MCF 10A (cell line): ENCODE measurements at places on chromosomes 3 and 15.

DNA sequence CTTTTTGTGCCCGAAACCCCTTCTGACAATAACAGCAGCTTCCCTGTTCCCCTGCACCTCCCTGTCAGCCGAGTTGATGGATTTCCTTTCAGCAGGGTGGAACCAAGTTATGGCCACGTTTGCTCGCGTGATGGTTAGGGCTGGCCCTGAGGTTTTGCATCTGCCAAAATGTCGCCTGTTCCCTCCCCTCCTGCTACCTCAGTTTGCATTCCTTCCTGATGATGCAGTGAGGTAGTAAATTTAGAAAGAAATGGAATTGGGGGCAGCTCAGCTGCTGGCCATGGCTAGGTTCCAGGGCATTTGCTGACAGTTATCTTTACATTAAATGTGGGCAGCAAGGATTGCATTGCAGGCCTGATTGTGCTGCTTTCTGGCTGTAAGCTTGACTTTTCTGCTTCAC, 13.2 kb downstream of the LIMD1 start:
- DNase-seq = no peak

DNA sequence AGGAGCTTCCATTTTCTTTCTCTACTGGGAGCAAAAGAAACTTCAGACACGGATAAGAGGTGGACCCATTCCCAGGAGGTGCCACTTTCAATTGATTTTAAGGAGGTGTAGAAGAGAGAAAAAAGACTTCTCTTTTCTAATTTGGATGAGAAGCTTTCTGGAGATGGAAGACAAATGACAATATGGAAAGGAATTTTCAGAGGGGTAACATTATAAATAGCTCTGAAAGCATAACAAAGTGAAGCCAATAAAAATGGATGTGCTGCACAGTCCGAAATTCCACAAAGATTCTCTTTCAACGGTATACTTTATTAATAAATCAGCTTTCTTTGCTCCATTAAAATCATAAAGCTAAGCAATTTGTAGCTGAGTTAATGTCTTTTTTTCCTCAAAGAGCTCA, 607.2 kb upstream of the MDFIC2 start:
- no peak for DNase-seq

GRCh38 chr3:50139308-50139707, 15.8 kb upstream of the SEMA3F start:
- no peak for DNase-seq

- peak; percentile 20 for DNase-seq
Measured at GRCh38 chr15:31197497-31198414, 96.2 kb upstream of the TRPM1 start.

GRCh38 chr3:29270752-29271151, 10.1 kb upstream of the RBMS3 start:
- no peak for DNase-seq

DNA sequence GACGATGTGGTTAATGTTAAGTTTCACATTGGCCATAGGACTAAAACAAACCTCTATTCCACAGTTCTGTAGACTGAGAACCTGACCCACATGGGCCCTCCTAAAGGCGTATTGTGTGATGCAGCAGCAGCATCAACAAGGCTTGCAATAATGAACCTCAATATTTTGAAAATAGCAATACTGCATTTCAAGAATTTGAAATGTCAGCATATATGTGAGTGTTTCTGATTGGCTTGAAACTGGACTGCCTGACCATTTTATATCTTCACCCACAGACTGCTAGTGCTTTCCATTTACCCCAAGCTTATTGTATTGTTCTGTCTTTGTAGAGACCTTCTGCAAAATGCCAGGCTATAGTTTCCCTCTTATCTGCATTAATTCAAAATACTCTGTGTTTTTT, 1122.3 kb downstream of the IGSF11 start:
- DNase-seq = no peak

DNA sequence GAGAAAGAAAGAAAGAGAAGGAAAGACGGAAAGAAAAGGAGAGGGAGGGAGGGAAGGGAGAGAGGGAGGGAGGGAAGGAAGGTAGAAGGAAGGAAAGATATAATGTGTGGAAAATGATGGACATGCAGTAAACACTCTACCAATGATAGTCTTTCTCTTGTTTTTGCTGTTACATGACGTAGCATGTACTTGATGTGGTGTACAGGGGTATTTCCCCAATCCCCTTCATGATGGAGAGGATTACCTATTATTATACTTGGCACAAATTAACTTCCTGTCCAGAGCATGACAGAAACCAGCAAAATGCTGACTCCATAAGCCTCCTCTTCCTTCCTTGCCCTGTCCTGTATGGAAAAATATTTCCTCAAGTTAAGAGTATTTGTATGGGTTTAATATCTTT, 124.4 kb downstream of the B3GALNT1 start:
- DNase-seq = no peak

GRCh38 chr3:30770387-30770786, 124.1 kb downstream of the GADL1 start:
- peak; percentile 84 for DNase-seq

GRCh38 chr3:122520861-122521260, 6.1 kb upstream of the KPNA1 start:
- no peak for DNase-seq

DNA sequence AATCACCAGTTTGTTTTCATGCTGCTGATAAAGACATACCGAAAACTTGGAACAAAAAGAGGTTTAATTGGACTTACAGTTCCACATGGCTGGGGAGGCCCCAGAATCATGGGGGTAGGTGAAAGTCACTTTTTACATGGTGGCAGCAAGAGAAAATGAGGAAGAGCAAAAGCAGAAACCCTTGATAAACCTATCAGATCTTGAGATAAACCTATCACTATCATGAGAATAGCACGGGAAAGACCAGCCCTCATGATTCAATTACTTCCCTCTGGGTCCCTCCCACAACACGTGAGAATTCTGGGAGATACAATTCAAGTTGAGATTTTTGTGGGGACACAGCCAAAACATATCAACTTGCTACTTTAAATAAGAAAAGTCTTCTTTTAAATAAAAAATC, 28.9 kb downstream of the CD200R1L start:
- DNase-seq = no peak

DNA sequence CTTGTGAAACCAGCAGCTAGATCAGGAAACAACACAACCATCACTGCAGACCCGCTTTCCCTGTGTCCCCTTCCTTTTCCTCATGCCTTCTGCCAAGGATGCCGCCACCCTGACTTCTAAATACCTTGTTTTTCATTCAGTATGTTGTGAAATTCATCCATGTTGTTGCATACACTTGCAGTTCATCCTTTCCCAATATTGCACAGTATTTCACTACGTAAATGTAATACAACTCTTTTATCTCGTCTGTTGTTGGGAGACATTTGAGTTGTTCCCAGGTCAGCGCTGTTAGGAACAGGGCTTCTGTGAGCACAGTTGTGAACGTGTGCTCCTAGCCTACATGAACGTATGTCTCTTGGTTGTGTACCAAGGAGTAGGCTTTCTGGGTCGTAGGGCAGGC, 24.2 kb downstream of the TLNRD1 start:
- DNase-seq = no peak

GRCh38 chr15:83512459-83512858, 65.3 kb downstream of the SH3GL3 start:
- no peak for DNase-seq

DNA sequence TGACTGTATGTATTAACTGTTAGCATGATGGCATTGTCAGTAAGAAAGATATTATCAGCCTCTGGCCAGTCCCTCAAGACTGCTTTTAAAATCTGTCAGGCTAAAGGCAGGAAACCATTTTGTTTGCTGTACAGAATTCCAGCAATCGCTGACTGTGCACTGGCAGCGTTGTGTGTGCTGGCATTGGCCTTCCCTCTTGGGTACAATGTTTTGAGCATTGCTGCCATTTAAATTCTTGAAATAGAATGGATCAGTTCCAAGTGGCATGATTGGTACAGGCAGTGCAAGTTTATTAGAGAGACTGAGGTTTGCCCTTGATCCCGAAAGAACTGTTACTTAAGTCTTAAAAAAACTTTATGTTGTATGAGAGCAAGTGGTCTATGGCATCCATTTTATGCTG, 788.7 kb downstream of the OTOL1 start:
- no peak for DNase-seq

- no peak for DNase-seq
Measured at GRCh38 chr3:46709721-46710120, 7.9 kb downstream of the PRSS50 start.

- DNase-seq = no peak
Measured at GRCh38 chr3:160746976-160747375, 9.1 kb upstream of the PPM1L start.

DNA sequence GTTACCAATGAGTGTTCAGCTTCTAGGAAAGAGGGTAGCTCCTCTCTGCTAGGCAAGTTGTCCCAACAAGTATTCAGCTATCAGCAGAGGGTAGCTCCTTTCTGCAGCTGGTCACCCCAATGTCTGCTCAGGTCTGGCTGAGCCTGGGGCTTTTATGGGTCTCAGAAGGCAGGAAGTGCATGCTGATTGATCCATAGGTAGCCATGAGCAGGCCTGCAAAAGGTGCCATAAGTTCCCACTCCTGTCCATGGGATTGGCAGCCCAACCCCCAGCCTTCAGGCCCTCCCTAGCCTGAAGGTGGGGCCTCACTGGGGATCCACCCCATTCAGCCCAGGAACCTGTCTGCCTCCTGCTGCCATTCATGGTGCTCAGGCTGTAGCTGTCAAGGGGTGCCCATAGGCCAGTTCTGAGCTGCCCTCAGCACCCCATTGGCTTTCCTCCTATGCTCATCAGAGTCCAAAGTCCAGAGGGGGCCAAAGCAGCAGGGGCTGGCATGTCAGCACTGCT, 34.6 kb upstream of the DNAJC13 start:
- DNase-seq = no peak

DNA sequence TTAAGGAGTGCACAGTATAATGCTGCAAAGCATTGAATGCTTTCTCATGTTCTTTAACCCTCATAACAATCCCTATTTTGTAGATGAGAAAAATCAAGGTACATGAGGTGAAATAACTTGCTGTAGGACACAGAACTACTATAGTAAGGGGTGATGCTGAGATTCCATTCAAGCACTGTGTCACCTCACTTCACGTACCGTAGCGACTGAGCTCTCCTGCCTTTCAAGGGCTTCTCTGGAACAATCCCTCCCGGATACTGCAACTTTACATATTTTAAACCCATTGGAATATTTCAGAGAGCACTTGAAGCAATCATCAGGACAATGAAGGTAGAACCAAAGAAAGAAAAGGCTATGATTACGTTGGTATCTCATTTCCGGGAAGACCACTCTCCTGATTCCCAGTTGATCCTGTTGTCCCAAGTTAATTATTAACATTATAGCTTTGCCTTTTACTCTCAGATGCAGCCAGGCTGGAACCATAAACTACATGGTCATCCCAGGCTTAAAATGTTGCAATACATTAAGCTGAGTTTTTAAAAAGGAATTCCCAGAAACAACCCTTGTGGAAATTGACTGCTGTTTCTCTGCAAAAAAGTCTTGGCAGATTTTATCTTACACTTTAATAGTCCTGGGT, 252.2 kb upstream of the IGF1R start:
- no peak for DNase-seq

- DNase-seq = peak; percentile 45
Measured at GRCh38 chr3:119973018-119973646, 121.1 kb downstream of the GSK3B start.

DNA sequence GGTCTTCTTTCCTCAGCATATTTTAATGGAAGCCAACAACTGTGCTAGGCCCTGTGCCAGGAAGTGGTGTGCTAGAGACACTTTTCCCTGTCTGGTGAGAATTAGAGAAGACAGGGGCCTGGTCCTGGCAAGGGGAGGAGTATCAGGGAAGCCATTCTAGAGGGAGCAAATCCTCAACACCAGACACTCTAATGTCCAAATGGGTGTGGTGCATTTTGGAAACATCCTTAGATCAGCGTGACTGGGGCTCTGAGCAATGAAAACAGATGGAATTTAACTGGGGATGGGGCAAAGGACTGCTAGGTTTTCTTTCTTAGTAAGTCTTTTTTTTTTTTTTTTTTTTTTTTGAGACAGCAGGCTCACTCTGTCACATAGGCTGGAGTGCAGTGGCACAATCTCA, 7.7 kb upstream of the VPS18 start:
- no peak for DNase-seq

DNA sequence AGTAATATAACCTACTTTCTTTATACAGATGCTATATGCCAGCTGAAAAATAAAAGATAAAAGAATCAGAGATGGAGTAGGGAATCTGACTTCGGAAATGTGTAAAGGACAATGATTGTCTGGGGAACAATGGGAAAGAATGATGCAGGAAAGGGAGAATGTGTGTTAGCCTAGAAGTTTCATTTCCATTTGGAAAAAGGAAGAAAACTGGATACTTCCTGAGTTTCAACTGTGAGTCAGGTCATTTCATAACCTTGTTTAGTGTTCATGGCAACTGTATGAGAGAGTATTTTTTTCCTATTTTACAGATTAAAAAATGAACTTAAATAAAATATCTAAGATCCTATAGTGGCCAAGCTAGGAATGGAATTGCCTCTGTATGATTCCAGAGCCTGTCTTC, 261.3 kb upstream of the NECTIN3 start:
- DNase-seq = peak; percentile 11
